A673 (cell line): ENCODE measurements at places on chromosomes 16 and 17. TPM values are rescaled to one million over a fixed set of nuclear protein-coding genes. Genes with fewer than 3 reads are reported as not detected.

- DNase-seq = no peak
These were observed 82.6 kb downstream of the DYNLRB2 start for GRCh38 chr16:80623376-80623775.

GRCh38 chr17:5437721-5438317 lies 1.1 kb downstream of the C1QBP start:
- DNase-seq = no peak

GRCh38 chr16:22324787-22325597 lies 27.8 kb downstream of the POLR3E start:
- no peak for DNase-seq

DNA sequence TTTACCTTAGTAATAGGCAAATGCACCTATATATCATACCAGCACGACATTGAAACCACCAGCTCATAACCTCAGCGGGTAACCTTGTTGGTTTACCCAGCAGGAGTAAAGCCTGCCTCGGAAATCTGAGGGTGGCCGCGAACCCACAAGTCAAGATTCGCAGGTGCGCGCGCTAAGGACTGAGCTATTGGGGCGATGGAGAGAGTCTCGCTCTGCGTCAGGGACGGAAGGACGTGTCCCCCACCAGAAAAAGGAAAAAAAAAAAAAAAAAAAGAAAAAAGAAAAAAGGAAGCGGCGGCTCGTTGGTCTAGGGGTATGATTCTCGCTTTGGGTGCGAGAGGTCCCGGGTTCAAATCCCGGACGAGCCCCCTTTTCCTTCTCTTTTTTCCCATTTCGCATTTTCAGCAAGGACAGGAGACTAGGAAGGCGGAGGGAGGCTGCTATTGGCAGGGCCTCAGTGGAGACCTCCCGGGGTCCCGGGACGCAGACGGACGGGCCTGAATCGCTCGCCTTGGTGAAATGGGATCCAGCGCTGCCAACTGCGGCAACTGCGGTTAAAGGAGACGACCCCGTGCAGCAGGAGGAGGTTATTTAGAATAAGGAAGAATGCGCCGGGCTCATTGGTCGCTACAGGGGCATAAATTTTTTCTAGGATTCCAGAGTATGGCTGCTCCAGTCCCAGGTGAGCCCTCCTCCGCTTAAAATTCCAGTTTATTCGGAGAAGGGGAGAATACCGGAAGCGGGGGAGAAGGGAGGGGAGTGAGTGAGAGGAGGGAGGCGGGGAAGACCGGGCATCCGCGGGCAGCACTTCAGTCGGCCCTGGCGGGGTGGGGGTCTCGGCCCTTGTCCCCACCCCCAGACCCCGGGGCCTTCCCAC lies at the start of gene OR1F1:
OR1F1 (plus strand) TSS at position 407 of the 877 bp plus-strand sequence.
- peak; percentile 88 for DNase-seq

DNA sequence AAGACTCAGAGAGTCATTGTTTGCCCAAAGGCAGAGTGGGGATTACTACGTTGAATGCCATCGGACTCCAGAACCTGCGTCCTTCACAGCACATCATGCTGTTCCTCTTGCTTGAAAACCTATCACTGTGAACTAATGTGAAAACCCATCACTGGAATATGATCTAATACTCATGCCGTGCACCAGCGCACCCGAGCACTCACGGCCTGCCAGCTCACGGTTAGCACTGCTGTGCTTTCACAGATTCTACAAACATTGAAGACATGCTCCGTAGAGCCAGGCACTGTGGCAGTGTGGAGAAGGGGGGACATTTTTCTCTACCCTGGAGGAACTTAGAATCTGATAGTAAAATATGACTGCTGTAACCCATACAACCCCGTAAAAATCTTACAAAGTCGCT lies 350.4 kb downstream of the C16orf95 start:
- no peak for DNase-seq

DNA sequence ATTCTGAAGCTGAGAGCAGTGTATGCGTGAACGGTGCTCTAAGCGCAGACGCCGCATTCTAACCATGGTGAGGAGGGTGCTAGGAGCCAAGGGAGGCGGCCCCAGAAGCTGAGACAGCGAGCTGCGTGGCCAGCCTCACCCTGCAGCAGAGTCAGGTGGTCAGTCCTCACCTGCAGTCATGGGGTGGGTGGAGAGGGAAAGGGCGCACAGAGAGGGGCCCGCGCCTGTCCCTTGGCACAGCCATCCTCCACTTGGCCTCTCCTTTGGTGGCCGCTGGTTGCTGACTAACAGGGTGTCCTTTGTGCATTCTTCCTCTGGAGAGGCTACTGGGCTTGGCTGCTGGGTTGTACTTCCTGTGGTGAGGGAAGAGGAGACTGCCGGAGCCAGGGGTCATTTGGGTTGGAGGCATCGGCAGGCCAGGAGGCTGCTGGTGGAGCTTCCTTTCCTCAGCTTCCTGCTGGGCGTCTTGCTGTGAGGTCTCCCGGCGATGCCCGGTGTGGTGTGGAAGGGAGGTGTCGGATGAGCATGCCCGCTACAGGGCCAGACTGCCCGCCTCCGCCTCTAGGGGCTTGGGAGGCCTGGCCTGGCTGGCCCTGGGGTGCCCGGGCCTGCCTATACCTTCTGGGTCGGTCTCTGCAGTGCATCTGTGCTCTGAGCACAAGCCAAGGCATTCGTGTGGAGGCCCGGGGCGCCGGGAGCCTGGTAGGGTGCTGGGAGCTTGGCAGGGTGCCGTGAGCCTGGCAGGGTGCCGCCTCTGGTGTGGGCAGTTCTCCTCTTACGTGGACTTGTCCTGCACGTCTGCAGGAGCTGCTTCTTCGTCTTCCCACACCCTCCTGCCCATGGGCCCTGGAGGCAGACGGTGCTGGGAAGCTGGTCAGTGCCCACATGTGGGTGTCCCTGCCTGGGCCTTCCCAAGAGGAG lies 17.4 kb downstream of the RNF213 start:
- DNase-seq = no peak

- DNase-seq = no peak
These were observed 6.8 kb downstream of the CCL7 start for GRCh38 chr17:34276826-34277225.

- no peak for DNase-seq
These were observed 113.1 kb downstream of the IRX3 start for GRCh38 chr16:54173490-54173889.

DNA sequence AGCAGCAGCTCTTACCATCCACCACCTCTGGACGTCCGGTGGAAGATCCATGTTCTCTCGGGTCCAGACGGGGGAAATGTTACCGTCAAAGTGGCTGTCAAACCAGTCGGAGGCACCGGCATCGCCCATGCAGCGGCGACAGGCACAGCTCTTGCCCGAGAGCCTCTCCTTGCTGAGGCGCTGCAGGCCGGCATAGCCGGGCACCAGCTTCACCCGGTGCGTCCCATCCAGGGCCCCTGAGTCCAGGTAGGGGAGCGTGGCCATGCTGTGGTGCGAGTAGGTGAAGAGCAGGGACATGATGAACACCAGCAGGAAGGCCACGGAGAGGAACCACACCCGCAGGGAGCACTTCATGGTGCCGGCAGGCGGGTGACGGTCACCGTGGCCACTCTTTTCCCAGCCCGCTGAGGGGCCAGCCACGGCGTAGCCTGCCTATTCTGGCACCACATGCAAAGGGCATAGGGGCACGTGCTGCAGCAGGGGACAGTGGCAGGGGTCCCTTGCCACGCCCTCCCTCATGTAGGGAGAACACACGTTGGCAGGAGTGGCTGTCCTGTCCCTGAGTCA lies 40.6 kb downstream of the ST3GAL2 start:
- no peak for DNase-seq

The CFAP119 gene
- total RNA-seq = 11.7 and 14.1 TPM in 2 replicates

The EVPLL gene
- total RNA-seq = not detected in 2 replicates

The KRTAP9-8 gene
- not detected in 2 replicates for total RNA-seq

The SOCS3 gene
- 7.2 and 9.5 TPM in 2 replicates for total RNA-seq
